ENCODE measurements at places on chromosomes 12 and 14.

GRCh38 chr14:103624860-103625259 is 4.2 kb upstream of the KLC1 start:
- peak; percentile 12 for DNase-seq

GRCh38 chr12:27808841-27809240 is 28.8 kb upstream of the MANSC4 start:
- no peak for DNase-seq

GRCh38 chr12:4960030-4960429 is 50.3 kb downstream of the KCNA1 start:
- DNase-seq: no peak

GRCh38 chr12:47803191-47803875 is 16.4 kb downstream of the HDAC7 start:
- DNase-seq: peak; percentile 22

GRCh38 chr12:65004270-65004669 is 116.8 kb downstream of the WIF1 start:
- no peak for DNase-seq

DNA sequence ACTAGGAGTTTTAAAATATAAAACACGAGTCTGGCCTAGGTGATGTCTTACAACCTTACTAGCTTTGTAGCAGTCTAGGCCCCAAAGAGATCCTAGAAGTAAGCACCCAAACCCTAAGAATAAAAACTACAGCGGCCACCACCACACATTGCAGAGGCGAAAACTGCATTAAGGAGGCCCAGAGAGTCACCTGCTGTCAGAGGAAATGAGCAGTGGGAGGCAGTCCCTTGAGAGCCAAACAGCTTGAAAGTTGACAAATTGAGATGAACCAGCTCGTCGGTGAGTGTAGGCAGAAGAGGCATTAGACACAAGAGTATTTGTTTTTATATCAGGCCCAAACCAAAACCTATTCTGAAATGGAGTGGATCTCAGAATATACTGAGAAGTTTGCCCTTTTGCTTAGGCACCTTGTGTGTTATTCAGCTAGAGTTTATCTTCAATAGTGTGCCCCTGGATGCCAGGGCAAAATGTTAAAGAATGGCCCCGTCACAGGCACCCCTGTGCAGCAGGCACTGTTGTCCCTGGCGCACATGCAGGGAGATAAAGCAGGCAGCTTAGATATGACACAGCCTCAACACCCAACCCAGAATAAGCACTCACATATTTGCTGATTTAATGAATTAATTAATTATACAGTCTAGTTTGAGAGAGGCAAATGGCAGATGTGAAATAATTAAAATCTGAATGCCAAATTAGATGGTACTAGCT is 56.7 kb downstream of the TTC7B start:
- DNase-seq: no peak

DNA sequence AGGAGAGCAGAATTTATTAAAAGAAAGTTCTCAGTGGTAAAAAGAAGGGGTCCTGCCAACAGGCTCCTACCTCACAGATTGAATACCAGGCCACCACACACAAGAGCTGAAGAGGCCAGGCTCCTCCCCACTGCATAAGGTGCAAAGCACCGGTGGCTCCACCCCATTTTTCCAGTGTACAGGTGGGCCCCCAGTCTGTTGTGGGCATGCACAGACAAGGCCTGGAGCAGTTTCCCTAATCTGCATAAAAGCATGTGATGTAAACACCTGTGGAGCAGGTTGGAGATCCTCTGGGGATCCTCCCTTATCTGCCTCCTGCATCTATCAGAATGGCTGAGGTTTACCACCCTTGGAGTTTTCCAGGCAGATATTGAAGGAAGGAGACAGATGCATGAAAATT is 45.7 kb upstream of the PDZRN4 start:
- DNase-seq: no peak

GRCh38 chr14:89374908-89375307 is 42.1 kb downstream of the FOXN3 start:
- DNase-seq: no peak

DNA sequence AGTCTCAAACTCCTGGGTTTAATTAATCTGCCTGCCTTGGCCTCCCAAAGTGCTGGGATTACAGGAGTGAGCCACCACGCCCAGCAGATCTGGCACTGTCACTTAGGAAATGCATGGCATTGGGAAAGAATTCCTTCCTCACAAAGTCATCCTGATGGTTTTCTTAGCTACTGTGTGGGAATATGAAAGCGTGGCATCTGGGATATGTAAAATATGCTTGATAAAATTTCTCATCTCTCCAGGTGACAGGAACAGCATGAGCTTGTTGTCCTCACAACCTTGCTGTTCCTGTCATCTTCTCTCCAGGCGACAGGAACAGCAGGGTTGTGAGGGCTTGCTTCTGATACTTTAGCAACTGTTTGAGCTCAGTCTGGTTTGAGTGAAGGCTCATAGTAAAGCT is 16.1 kb upstream of the AICDA start:
- DNase-seq: no peak

GRCh38 chr14:59511916-59512575 is 27.7 kb downstream of the JKAMP start:
- DNase-seq: peak; percentile 2

GRCh38 chr12:62802984-62803383 is 132.0 kb downstream of the PPM1H start:
- DNase-seq: no peak

DNA sequence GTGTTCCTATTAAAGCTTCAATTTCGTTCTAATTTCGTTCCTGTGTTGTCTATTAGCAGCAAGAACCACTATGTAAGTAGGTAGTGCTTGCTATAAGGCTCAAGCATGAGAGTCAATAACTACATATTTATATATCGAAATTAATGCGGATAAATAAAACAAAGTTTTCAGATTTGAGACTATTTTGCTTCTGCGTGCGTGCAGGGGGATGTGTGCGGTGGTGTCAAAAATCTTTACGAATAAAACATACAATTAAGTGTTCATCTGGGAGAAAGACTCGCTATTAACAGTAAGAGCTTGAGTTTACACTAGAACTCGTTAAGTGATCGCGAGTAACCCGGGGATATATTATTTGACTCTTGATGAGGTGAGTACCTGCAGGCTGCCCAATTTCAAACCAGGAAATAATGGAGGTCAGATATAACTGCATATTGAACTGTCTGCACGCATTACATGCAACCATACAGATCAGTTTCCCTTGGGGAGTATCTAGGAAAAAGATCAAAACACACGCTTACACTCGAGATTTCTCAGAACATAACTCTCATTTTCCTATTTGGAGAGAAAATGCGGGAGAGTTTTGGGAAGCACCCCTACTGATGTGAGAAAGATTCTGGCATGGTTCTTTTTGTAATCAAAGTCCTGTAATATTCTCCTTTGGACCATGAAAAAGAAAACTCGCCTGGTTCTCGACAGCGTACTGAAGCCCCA is 813 bp downstream of the TWF1 start:
- DNase-seq: peak; percentile 74

GRCh38 chr12:97466000-97466399 is 3.4 kb downstream of the RMST start:
- DNase-seq: no peak

DNA sequence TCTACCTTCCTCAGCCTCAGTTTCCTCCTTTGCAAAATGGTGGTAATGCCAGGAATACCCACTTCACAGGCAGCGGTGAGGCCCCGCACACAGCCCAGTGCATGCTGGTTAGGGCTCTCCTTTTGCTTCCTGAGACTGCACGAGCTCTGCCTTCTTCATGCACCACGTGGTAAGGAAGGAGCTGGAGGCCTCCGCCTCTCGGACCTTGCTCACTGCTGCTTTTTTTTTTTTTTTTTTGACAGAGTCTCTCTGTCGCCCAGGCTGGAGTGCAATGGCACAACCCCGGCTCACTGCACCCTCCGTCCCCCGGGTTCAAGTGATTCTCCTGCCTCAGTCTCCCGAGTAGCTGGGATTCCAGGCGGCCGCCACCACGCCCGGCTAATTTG is 18.1 kb downstream of the TAMALIN start:
- DNase-seq: peak; percentile 71

GRCh38 chr14:65101631-65102440 is 481 bp downstream of the MAX start:
- DNase-seq: peak; percentile 41

DNA sequence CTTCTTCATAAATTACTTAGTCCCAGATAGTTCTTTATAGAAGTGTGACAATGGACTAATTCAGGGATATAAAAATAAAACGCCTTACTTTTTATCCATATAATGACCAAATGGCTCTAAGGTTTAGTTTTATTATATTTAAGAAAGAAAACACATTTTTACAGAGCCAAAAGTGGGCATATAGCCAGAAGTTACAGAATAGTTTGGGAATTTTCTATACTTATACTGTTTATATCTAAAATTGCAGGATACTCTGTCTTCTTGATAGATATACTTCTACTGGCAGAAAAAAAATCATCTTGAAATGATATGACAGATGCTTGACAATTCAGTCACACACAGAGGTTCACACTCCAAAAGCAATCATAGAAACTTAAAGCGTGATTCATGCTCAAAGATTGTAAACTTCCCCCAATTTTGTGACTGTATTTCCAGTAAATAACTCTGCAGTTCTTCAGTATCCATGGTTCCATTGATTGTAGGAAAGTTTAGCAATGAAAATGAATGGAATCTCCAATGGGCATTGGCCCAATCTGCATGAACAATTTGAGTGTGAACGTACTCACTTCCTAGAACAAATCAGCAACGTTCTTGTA is 307.8 kb downstream of the NOVA1 start:
- DNase-seq: no peak

DNA sequence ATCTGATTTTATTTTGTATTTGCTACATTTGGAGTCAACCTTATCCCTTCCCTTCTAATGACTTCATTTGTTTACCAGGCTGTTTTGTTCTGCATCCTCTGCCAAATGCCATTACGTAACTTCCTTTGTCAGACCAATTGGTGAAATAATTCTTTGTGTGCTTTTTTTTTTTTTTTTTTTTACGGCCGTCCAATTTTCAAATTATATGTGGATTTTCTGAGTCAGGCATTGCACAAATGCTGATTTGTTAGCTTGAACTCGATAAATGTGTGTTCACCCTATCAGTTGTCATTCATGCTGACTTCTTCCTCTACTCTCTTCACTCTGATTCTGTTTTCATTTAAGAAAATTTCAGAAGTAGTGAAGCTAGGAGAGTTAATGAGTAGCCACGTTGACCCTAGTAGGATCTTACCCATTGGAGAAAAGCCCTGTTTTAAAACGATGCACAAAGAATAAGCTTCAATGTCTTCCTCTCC is 386.2 kb downstream of the DIO2 start:
- no peak for DNase-seq
